ENCODE measurements at places on chromosomes 7 and 10.

DNA sequence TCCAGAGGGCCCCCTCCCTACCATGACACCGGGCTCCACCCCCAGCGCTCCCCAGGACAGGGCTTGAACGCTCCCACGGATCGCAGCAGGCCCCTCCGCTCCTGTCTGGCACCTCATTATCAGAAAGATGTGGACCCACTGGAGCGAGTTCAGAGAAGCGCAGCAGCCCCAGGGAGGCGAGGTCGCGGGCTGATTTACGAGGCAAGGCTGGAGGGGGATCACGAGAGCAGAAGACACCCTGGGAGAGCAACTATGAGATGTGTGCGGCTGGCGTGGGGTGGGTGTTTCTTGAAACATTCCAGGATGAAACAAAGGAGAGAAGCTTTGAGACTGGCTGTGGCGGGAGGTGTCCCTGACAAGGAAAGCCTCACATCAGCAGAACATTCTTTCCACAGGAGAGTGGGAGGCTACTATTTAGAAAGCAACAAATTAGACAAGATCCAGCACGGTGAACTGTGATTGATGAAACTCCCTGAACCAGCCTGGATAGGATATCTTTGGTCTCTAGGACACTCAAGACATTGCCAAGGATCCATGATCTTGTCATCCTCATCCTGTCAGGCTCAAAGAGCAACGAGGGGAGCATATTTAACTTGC, 66.0 kb downstream of the JCAD start:
- DNase-seq: no peak

DNA sequence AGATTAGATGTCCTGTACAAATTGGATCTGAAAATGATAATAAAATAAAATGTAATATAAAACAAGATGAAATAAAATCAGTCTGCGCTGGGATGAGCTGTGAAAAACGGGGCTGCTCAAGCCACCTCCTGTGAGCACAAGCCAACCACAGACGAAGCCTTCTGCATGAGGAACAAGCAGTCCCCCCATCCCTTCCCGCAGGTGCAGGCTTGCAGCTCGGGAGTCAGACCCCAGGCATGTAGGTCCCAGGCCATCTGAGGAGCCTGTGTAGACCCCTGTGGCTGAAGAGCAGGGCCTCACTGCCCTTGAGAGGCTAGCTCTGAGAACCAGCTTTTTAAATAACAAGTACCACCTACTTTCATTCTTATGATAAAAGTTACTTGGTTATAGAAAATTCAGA, 123.4 kb downstream of the TNS3 start:
- DNase-seq: no peak

GRCh38 chr10:125567529-125567928, 115.4 kb downstream of the TEX36 start:
- DNase-seq: no peak

- no peak for DNase-seq
Measured at GRCh38 chr7:86328801-86329433, 314.8 kb upstream of the GRM3 start.

DNA sequence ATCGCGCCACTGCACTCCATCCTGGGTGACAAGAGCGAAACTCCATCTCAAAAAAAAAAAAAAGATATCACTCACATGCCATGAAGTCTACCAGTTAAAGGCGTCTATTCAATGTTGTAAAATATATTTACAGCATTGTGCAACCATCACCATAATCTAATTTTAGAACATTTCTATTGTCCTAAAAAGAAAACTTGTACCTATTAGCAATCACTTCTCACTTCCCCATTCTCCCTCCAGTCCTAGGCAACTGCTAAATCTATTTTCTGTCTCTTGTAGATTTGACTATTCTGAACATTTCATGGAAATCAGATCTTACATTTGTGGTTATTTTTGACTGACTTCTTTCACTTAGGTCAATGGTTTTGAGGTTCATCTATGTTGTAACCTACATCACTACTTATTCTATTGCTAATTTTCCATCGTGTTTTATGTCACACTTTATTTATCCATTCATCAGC, 25.2 kb upstream of the OTUD1 start:
- no peak for DNase-seq

GRCh38 chr7:36862771-36863261, 138.5 kb upstream of the AOAH start:
- no peak for DNase-seq

All from DMS79 (cell line).